ENCODE measurements at places on chromosomes 1 and 21.

- DNase-seq: no peak
Observed at GRCh38 chr1:153769221-153769620, 6.0 kb upstream of the SLC27A3 start.

- no peak for DNase-seq
Observed at GRCh38 chr1:23581219-23581618, 21.9 kb upstream of the ID3 start.

GRCh38 chr1:8976896-8977450 lies 31.3 kb downstream of the CA6 start:
- DNase-seq: no peak

DNA sequence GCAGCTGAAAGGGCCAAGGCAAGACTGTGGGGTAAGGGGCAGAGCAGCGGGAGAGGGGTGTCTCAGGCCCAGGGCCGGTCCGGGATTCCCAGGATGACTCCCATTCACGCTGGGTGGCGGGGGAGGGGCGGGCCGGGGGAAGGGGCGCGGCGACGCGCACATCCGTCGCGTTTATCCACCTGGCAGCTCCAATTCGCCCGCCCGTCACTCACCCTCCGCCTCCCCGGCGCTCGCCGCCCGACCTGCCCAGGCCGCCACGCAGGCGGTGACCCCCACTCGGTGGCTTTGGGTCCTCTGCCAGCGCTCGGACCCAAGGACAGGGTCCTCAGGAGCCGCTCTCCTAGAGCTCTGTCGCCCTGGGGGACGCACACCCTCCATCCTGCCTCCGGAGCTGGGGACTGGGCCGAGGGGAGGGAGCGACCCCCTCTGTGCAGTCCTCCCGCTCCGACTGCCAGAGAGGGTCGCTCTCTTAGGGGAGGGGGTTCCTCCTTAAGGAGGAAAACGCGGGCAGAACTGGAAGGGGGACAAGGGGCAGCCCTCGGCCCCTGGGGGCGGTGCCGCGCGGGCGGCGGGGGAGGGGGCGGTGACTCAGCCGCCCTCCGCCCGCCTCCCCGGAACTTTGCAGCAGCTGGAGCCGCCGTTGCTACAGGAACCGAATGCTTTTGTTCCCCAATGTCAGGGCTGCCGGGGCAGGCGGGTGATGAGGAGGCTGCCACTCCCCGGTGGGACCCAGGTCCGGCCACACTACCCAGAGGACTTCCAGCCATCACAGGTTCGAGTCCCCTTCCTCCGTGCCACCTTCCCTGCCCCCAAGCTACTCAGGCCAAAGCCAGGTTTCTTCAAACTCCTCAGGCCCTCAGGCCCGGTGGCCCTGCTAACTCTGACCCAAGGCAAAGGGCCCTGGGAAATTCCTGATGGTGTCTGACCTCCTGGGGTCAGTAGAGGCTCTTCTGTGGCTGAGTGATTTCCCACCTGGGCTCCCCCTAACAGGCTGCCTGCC lies 3.4 kb downstream of the ADGRB2 start:
- DNase-seq: peak; percentile 75

- peak; percentile 87 for DNase-seq
Observed at GRCh38 chr1:111471012-111471411, 2.8 kb upstream of the C1orf162 start.

DNA sequence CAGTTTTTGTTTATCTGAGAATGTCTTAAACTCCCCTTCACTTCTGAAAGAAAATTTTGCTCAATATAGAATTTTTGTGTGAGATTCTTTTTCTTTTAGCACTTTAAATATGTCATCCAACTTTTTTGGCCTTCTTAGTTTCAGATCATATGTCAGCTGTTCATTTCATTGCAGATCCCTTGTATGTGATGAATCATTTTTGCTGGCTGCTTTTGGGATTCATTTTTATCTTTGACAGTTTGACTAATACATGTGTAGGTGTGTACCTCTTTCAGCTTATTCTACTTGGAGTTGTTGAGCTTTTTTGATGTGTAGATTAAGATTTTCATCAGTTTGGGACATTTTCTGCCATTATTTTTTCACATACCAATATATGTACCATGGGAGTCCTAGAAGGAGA lies 156.8 kb downstream of the FASLG start:
- DNase-seq: no peak
